ENCODE measurements at places on chromosomes 7 and 10.
A peak's percentile ranks its signal among the peaks of the same experiment; 100 is the strongest.

- peak; percentile 98 for DNase-seq
Measured at GRCh38 chr7:20797462-20798080, 10.9 kb upstream of the SP8 start.

GRCh38 chr10:71711052-71711623 is 8.4 kb downstream of the C10orf105 start:
- DNase-seq = no peak

- DNase-seq = no peak
Measured at GRCh38 chr10:11297136-11297535, 279.5 kb downstream of the CELF2 start.

DNA sequence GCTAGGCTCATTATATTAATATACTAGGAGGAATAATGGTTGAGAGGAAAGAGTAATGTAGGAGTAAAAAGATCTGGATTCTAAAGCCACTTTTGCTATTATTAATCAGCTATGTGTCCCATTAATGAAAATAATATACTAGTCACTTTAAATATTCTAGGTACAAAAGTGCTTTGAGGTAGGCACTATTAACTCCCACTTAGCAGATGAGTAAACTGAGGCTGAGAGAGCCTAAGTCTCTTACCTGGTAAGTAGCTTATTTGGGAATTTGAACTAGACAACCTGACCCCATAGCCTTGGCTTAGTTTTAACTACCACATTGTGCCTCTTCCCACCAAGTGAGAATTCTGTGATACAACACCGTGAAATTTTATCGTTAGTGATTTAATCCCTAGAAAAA is 6.0 kb downstream of the ARMC10 start:
- no peak for DNase-seq

- peak; percentile 80 for DNase-seq
Measured at GRCh38 chr10:18204039-18204835, 64.0 kb downstream of the CACNB2 start.

GRCh38 chr7:137891016-137891655 is 44.4 kb upstream of the DGKI start:
- no peak for DNase-seq

DNA sequence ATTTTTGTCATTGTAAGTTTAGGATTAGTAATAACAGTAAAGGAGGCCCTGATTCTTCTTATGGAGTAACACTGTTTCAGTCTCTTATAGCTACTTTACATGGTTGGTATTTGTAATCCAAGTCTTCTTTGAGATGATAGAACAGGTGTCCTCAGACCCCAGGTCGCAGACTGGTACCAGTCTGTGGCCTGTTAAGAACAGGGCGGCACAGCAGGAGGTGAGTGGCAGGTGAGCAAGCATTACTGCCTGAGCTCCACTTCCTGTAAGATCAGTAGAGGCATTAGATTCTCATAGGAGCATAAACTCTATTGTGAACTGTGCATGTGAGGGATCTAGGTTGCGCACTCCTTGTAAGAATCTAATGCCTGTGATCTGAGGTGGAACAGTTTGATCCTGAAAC is 77.3 kb downstream of the STK31 start:
- peak; percentile 97 for DNase-seq

DNA sequence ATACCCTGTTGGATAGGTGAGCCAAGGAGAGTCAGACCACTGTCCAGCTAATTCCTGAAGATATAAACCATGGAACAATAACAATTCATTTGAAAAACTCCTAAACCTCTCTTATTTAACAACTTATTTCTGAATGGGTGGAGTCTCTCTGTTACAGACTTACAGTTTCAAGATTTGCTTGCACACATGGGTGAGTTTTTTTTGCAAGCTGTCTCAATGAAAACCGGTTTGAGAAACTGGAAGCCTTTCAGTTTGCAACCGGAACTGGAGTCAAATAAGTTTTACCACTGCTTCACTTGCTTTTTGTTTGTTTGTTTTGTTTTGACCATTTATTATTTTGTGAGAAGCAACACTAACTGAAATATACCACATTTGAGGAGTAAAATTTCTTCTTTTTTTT is 243.8 kb downstream of the MTERF1 start:
- no peak for DNase-seq

DNA sequence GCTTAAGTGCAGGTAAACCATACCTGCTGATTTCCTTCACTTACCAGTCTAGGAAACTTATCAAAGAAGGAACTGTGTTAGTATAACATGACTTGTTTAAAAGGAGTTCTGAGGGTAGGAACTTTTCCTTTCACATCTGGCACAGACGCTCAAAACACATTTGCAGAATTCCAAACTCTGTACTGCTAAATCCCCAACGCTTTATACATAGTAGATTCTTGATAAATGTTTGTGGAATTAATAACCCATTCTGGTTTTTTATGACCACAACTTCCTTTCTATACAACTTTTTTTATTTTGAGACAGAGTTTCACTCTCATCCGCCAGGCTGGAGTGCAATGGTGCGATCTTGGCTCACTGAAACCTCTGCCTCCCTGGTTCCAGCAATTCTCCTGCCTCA is 7.7 kb upstream of the TRUB1 start:
- DNase-seq = no peak

DNA sequence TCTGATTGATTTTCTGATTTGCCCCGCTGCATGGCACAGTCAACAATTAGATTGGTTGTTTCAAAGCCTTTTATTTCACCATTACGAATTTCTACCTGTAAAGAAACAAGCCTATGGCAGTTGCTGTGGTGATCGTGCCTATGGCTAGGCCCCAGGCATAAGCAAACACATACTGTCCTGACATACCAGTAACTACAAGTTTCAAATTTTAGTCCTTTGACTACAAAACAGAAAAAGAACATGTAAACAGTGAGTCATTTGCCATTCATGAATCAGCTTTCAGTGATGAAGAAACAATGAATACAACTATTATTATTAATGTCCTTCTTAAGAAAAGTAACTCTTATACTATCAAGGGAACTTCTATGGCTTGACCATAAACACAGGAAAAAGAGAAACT is 168.0 kb upstream of the LRRN3 start:
- peak; percentile 58 for DNase-seq

DNA sequence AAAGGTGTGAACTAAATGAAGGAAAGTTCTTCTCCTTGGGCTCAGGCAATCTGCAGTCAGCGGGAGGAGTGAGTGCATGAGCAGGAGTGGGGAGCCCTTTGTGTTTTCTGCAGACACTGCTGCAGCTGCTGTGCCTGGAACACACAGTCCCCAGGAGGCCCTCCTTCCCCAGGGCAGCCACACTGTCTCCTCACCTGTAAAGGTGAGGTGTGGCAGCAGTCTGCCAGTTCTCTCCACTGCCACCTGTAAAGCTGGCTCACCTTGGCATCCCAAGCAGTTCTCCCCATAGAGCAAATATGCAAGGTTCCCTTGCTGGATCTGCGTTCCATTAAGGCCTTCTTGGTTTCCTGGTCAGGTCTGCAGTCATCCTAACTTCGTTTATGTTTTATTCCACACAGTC is 5.2 kb upstream of the VWC2 start:
- no peak for DNase-seq

- DNase-seq = no peak
Measured at GRCh38 chr10:70585578-70586169, 16.9 kb downstream of the PRF1 start.

DNA sequence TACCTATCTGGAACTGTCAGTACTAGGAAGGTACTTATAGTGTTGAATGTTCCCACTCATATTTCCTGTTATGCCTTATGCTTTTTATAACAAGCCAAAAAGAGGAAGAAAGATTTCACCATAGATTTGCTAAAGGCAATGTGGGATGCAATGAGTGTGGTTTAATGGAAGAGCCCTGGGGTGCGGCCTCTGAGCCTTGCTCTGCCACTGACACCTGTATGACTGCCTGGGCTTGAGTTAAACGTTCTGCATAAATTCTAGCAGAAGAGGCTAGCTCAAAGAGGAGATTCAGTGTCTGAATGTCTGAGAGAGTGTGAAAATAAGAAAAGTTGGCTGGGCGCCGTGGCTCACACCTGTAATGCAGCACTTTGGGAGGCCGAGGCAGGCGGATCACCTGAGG is 143.8 kb downstream of the TPST1 start:
- no peak for DNase-seq

DNA sequence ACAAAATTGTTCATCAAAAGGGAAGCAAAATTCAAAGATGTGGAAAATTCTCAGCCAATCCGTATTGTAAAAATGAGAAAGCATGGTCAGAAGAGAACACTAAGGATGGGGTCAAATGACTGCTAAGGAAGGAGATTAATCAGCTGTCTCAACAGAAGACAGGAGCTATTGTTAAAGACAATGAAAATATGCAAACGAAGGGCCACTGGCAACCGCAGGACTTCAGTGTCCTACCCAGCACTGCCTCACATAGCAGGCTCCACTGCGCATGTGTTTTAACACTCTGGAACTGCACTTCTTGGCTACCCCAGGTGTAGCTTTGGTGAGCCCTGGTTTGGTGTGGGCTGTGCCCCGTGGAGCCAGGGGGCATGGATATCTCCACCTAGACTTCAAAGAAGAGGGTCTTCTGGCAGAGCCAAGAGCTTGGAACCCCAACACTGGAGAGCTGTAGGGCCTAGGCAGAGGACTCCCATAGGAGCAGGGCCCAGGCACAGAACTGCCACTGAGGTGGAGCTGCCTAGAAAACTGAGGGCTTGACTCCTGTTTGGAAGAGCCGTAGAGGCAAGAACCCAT is 176.2 kb upstream of the GDF10 start:
- DNase-seq = no peak

GRCh38 chr7:100111914-100112313 is 7.2 kb downstream of the TAF6 start:
- DNase-seq = no peak

- DNase-seq = no peak
Measured at GRCh38 chr7:48175019-48175418, 3.8 kb downstream of the ABCA13 start.

DNA sequence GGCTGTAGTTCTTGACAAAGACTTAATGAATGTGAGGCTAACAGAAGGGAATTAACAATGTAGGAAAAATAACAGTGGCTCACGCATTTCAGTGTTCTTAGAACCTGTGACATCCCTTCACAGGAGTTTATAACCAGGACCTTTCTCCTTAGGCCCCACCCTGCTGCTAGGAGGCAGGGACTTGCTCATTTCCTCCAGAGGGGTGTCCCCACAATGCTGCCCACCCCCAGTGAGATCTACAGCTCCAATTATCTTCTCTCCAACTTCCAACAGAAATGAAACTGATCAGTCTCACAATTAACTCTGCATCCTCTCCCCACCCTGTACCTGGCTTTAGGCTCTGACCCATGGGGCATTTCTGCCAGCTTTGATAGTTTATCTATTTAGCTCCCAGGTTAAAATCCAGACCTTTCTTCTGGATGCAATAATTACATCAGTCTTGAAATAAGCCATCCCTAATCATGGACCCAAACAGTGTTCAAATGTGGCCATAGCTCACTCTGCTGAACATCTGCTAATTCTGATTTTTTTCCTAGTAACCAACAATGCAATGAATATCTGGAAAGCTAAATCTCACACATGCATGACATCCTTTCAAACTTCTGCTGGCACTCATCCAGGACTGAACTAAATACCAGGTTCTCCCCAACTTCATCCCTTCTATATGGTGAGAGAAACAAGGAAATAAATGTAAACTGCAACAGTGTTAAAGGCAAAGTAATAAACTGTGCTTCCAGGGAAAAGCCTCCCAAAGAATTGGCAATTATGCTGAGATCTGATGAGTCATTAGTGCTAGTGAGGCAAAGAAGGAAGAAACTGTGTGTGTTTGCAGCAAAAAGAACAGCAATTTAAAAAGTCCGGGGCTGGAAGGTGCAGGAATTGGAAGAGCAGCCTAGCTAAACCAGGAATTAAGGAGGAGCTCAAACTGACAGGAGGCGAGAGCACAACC is 64.6 kb downstream of the HERPUD2 start:
- no peak for DNase-seq

- peak; percentile 21 for DNase-seq
Measured at GRCh38 chr10:80171248-80171660, 34.1 kb downstream of the ANXA11 start.

GRCh38 chr7:28956608-28957063 is 1.5 kb downstream of the TRIL start:
- DNase-seq = peak; percentile 98

GRCh38 chr10:132721725-132722124 is 64.2 kb downstream of the NKX6-2 start:
- no peak for DNase-seq

DNA sequence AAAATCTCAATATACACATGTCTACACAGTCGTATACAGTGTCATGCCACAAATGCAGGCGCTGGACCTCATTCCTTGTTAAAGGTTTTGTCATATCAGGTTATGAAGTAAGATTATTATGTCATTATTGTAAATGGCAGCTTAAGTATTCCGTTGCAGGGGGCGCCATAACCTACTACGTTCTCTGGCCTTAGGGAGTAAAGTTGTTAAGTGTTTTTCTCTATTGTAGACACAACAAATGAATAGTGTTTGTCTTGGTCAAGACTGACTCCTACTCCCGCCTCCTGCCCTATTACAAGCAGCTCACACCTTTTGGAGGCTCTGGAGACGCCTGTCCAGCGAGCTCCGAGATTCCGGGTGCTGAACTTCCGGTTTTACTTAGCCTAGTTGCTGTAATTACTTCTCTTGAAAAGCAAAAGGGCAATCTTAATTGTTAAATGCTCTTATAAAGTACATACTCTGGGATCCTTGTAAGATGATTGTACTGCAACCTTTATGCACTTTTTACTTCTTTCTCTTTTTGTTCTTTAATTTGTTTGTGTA is 994 bp downstream of the GATAD1 start:
- DNase-seq = peak; percentile 92

Measured in DMS53 (cell line).